ENCODE measurements at places on chromosomes 2 and 18.

DNA sequence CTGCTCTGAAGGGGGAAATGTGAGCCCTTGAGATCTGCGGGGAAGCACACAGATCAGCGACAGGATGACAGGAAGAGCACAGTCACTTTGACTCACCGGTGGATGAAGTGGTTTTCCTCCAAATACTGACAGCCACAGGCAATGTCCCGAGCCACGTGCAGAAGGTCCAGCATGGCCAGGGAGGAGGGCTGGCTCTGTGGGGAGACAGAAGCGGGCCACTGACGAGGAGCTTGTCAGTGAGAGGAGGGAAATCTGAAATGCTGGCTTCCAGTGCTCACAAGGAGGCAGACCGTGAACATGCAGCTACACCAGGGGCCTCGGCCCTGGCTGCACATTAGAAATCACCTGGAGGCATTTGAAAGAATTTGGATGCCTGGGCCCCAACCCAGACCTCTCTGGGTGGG, 98.7 kb downstream of the CLIP4 start:
- DNase-seq: no peak

DNA sequence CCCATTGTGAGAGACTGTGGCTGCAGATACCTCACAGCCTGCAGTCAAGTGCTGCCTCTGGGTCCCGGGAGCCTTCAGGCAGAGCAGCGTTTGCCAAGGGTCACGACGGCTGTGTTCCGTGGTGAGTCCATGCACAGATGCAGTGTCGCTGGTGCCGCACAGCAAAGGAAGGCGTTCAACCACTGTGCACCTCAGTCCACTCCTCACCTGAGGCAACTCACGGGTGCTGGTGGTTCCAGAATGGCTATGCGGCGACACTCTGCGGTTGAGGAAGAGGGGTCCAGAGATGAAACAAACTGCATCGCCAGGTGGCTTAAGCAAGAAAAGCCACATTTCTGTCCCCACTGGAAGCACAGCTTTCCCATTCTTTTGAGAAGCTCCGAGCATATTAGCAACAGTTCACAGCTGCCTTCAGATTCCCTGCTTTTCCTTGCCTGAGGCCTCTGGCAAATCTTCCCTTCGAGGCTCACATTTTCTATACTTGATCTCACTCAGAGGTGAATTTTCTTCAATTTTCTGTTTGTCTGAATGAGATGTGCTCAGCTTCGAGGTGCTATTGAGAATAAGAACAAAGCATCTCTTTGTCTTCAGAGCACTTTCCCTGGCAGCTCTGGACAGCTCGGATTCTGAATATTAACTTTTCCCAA, 208.8 kb upstream of the TWIST2 start:
- DNase-seq: no peak

GRCh38 chr18:79741362-79741700, 56.4 kb upstream of the KCNG2 start:
- no peak for DNase-seq

DNA sequence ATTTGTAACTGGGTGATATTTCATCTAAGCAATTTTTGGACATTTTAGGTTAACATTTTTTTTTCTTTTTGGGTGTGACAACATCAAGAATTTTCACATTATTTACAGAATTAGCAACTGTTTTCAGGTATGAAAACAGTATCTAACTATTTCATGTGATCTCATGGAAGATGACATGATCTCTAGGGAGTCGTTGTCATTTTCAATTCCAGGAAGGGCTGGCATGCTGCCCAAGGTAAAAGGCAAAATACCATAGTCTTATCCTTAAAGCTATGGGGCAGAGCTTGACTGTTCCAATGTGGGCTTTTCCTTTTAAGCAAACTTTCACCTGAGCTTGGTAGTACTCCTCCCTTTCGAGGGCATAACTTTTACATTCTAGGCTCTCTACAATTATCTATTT, 443.7 kb downstream of the DSEL start:
- DNase-seq: no peak
